ENCODE measurements at places on chromosomes 12 and 14. TPM values are rescaled to one million over a fixed set of nuclear protein-coding genes. Genes with fewer than 3 reads are reported as not detected.

DNA sequence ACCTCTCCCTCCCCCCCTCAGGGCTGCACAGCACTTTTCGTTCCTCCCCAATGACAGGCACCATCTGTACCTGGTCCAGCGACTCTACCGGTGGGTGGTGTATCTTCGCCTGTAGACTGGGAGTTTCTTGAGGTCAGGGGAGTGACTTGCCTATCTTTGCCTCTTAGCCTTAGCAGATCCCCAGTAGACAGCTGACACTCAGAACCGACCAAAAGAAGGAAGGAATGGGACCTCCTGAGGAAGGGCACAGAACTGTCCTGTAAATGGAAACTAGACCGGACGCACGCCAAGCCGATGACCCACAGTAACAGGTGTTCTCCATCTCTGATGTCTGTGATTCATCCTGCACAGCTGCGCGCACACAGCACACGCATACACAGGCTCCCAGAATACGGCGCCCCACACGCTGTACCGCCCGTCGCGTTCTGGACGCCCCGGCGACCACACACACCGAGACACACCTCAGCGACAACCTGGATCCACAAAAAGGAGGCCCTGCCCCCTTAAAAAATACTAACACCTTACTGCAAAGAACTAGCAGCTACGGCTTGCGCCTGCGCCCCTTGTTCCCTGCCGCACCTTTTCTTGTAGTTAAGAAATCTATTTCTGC is 673 bp upstream of the TTC9 start:
- DNase-seq = no peak

DNA sequence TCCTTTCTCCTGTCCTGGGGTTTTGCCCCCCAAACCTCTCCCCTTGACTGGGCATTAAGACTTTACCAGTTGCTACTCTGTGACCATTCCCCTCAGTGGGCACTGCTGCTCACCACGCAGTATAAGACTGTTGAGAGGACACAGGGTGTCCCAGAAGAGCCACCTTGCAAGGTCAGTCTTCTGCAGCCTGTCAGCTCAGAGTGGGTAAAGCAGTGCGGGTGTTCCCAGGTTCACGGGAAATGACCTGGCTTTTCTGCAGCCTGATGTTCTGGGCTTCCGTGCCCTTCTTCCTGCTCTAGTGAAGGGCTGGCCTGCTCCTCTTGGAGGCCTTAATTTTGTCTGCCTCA is 34.2 kb downstream of the KCNA1 start:
- no peak for DNase-seq

- no peak for DNase-seq
Measured at GRCh38 chr12:68565391-68565903, 45.3 kb upstream of the RAP1B start.

- DNase-seq = no peak
Measured at GRCh38 chr12:47270782-47271664, 191.3 kb upstream of the AMIGO2 start.

GRCh38 chr12:103623716-103624115 is 36.6 kb downstream of the STAB2 start:
- no peak for DNase-seq

The PUS1 gene
- total RNA-seq = 32.2 TPM

GRCh38 chr12:125852116-125852515 is 786.9 kb downstream of the AACS start:
- DNase-seq = no peak

DNA sequence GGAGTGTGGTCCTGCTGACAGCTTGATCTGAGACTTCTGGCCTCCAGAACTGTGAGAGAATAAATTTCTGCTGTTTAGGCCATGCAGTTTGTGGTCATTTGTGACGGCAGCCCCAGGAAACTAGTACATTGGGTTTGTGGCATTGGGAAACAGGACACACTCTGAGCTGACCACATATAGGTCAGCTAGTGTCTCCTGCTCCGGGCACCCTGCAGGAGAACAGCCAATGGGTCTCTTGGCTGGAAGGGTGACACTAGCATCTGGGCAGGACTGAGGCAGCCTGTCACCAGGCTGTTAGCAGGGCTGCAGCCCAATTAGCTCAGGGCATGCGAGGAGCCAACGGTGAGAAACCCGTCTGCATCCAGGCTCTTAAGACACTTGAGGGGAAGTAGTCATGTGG is 83.2 kb downstream of the PITPNM2 start:
- DNase-seq = no peak

GRCh38 chr12:65970821-65971220 is 146.5 kb downstream of the HMGA2 start:
- no peak for DNase-seq

- DNase-seq = no peak
Measured at GRCh38 chr14:51828017-51828797, 32.2 kb upstream of the GNG2 start.

The EIF2S1 gene
- total RNA-seq = 88.1 TPM

DNA sequence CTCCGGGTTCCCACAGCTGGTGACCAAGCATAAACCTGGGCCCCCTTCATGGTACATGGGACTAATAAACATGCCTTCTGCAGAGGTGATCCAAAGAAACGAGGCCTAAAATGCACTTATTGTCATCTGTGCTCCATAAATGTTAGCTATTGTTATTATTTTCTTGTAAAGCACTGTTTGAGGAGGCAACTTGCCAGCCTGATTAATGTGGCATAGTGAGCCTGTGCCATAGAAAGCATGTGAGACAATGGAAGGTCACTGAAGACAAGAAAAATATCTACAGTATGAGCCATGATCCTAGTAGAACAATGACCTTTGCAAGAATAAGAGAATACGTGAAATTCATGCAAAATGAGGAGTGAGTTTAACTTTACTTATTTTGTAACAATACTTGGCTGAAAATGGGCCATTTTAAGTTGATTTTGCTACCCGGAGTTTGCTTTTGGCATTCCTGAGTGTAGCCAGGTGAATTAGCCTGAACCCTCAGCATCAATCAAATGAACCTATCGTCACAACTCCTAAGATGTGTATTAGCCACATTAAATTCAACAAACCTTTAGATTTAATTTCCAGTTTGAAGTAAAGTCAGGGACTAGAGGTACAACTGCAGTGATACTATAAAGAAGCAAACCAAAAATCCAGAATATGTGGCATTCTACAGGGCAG is 52.2 kb downstream of the CPM start:
- DNase-seq = no peak

The SLC7A7 gene
- 9.7 TPM for total RNA-seq

The MAPKAPK5 gene
- total RNA-seq = 54.1 TPM

The NFE2 gene
- 0.24 TPM for total RNA-seq
